ENCODE measurements at places on chromosomes 5 and 9. TPM values are rescaled to one million over a fixed set of nuclear protein-coding genes. Genes with fewer than 3 reads are reported as not detected.
A peak's percentile ranks its signal among the peaks of the same experiment; 100 is the strongest.

The PRDM9 gene
- total RNA-seq, result not detected

The FAM153A gene
- total RNA-seq, result 9.3 TPM

The SNX30 gene
- 4.5 TPM for total RNA-seq

The ASS1 gene
- total RNA-seq, result 53.7 TPM

The FGF18 gene
- total RNA-seq, result 22.4 TPM

DNA sequence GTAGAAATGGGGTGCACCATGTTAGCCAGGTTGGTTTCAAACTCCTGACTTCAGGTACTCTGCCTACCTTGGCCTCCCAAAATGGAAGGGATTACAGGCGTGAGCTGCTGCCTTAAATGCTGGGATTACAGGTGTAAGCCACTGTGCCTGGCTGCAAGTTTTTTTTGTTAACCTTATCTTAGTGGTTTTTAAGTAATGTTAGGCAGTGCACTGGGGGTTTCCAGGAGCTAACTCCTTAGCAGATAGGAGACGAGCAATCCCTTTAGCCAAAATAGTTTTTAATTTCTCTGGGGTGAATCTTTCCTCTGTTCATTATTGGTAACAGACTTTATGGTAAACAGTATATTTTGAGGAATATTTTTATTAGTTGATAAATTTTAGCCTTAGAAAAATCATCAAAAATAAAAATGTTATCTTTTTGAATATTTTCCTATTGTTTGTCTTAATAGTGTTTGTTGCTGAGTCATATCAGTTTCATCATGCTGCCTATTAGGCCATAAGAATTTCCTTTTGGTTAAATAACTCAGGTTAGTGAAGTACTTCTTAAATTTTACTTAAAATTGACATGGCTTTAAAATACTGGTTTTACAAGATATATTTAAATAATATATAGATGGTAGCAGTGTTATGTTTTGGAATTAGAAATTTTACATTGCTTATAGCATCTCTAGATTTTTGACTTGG is 37.9 kb downstream of the LMNB1 start:
- no peak for DNase-seq

DNA sequence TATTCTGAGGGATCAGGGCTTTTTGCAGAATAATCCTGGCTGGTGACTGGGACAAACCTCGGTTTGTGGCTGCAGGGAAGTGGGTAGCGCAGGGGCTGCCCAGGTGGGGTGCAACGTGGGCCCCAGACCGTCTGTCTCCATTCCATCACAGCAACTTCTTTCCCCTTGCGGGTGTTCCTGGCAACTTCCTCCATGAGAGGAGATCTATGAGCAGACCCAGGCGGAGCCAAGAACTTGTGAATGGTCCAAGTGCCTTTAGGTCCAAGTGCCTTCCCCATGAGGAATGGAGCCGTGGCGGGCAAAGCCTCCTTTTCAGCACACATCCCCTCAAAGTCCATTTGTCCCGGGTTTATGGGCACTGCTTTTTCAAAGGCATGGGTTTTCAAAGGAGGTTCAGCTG is 136.5 kb downstream of the PHF2 start:
- DNase-seq, result no peak

- DNase-seq, result peak; percentile 81
Observed at GRCh38 chr5:127844581-127845021, 141.4 kb downstream of the CCDC192 start.

DNA sequence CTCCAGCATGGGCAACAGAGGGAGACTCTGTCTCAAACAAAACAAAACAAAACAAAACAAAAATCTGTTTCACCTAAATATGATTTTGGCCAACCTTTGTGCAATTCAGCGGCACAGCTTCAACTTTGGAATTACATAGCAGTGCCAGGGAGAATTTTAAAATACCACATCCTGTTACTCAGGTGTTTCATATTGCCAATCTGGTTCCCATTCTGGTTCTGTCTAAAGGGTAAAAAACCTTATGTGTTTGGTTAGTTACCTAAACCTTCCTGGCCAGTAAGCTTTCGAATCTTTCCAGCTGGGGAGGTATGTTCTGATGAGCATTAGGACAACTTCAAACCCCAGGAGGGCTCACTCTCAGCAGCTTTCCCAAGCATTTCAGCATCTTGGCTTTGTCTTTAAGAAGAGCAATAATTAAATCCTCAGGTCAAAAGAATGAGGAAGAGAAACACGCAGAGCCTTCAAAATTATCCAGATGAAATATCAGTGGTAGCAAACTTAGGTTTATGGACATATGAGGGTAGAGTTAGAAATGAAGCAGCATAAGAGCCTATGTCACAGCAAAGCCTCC is 2.7 kb downstream of the DAB2 start:
- no peak for DNase-seq

- DNase-seq, result peak; percentile 87
Observed at GRCh38 chr9:110069326-110070248, 138.4 kb downstream of the C9orf152 start.

DNA sequence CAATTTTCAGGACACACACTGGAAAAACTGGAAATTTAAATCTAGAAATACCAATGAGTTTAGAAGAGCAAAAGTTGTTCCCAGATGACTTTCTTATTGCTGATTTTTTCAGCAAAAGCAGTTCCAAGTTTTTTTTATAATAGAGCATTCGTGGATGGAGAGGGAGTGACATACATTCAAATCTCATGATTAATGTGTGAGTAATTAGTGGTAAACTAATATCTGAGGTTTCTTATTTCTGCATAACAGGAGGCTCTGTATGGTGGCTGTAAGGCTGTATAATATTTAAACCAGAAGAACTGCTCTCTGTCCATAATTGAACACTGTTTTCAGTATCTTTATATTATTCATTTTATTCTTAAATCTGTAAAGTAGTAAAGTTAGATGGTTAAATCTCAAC is 25.8 kb downstream of the LYSMD3 start:
- DNase-seq, result no peak

DNA sequence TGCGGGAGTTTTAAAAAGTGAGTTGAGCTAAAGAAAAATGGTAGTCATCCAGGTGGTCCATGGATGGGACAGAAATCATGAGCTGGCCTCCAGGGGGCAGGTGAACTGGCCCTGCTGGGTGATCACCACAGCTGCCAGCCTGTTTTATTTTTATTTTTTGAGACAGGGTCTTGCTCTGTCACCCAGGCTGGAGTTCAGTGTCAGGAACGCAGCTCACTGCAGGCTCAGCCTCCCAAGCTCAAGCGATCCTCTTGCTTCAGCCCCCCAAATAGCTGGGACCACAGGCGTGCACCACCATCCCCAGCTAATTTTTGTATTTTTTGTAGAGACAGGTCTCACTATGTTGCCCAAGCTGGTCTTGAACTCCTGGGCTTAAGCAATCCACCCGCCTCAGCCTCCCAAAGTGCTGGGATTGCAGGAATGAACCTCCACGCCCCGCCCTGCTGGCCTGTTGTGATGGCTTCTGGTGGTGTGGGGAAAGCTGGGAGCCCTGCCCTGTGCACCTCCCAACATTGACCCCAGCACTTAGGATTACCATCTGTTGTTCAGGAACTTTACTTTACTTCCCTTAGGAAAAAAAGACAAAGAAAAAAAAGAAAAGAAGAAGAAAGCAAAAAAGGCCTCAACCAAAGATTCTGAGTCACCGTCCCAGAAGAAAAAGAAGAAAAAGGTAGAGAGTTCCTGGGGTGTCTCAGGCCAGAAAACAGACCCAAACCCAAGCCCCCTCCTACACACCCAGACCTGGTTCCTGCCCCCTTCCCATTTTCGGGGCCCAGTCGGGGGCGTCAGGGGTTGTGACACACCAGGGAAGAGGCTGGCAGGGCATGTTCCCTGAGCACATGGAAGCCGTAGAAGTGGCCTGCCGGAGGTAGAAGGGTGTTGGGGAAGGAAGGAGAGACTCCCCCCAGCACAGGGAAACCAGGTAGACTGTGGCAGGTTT is 14.7 kb downstream of the CD74 start:
- DNase-seq, result no peak
